Stimulated activated CD8-positive, alpha-beta memory T cell treated with anti-CD3 and anti-CD28 coated beads, Interleukin-7, amount 100 ng/mL, for 1 hour (primary cell): ENCODE measurements at places on chromosomes 1 and 21.
A peak's percentile ranks its signal among the peaks of the same experiment; 100 is the strongest.

- no peak for DNase-seq
Measured at GRCh38 chr1:197920067-197920396, 2.9 kb downstream of the LHX9 start.

DNA sequence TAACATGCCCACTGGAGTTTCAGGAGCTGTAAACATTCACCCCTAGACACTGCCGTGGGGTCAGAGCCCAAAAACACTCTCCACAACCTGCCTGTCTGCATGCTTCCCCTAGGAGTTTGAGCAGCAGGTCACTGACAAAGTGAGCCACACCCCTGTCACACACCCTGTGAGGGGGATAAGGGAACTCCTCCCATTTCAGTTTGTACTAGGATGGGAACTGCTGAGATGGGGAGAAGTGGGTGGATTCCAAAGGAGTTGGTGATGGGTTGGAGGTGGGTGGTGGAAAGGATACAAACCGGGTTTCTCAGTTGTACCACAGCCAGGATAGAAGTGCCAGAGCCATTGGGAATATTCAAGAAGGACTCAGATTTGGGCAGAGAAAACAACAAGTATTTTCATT, 140.2 kb downstream of the MIS18A start:
- no peak for DNase-seq

GRCh38 chr1:209430107-209430506, 153.4 kb upstream of the CAMK1G start:
- no peak for DNase-seq

- no peak for DNase-seq
Measured at GRCh38 chr1:227559499-227559898, 3.9 kb upstream of the ZNF678 start.

GRCh38 chr1:71106658-71107322, 26.0 kb upstream of the ZRANB2 start:
- DNase-seq, result no peak

DNA sequence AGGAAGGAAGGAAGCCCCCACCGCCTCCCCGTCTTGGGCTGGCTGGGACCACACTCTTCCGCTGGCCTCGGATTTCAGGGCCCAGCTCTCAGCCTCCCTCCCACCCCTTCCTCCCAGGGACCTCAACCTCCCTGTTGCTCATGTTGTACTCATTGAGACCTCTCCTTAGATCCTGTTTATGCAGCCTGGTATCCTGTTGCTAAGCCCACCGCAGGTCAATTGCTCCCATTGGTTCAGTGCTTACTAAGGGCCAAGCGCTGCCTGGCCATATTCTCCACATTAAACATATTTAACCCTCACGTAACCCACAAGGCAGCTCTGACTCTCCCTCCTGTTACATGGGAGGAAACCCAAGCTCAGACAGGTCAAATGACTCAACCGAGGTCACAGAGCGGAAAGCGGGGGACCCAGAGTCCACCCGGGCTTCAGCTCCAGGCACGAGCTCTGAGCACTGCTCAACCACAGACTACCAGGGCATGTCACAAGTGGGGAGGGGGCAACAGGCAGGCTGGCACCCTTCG, 23.2 kb upstream of the H6PD start:
- DNase-seq, result no peak

DNA sequence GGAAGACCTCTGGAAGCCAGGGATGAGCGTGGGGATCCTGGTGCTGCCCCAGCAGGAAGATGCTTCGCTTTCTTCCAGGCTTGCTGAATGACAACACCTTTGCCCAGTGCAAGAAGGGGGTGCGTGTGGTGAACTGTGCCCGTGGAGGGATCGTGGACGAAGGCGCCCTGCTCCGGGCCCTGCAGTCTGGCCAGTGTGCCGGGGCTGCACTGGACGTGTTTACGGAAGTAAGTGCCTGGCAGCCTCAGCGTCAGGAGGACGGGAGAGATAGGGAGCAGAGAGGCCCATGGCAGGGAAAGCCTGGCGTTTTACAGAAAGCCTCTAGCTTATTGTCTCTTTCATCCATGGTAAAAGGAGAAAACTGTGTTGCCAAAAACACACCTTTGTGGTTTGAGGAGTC, 23.5 kb downstream of the PHGDH start:
- DNase-seq, result no peak

DNA sequence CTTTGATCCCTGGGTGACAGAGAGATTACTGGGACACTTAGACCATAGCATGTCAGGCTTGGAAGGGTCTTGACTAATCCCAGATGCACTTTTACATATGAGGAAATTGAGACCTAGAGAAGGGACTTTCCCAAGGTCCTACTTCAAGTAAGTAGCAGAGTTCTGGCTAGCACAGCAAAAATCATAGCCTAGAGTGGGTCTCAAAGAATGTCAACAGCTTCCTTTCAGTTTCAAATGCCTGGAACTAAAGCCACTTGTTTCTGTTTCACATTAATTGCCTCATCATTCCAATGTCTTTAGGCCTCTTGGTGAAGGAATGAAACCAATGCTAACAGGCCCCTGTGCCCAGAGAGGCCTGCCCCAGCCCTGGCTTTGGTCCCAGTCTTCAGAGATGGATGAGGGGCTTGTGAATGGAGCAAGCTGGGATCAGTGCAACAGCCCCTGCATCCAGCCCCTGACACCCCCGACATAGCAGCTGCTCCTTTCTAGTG, 26.6 kb downstream of the ATF3 start:
- DNase-seq, result no peak

GRCh38 chr1:188903241-188903640, 1574.4 kb downstream of the BRINP3 start:
- DNase-seq, result no peak

DNA sequence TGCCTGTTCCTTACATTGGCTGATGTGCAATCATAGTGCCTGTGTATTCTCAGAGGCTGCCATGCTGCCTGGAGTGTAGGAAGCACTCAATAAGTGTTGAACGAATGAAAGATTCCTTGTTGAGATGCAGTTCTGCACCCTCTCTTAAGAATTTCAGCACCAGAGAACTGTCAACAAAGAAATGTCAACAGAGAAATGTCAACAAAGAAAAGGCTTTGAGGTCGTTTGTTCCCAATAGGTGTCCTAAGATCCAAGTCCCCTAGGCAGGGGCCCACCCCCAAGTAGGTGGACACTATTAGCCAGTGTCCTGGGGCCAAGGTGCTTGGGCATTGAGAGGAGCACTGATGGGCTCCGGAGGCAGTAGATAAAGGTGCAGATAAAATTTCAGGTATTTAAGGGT, 12.6 kb downstream of the KCND3 start:
- DNase-seq, result no peak

DNA sequence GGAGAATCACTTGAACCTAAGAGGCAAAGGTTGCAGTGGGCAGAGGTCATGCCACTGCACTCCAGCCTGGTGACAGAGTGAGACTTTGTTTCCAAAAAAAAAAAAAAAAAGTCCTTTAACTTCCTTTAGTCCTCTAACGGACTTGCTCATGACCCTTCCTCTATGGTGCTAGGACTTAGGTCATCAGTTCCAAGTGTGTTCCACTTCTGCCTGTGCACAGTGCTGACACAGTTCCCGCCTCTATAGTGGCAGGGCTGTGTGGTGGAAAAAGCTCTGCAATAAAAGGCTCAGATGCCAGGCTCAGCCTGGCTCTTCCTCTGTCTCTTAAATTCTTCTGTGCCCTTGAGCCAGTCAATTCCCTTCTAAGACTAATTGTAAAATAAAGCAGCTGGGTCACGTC, 22.0 kb downstream of the CC2D1B start:
- DNase-seq, result no peak

DNA sequence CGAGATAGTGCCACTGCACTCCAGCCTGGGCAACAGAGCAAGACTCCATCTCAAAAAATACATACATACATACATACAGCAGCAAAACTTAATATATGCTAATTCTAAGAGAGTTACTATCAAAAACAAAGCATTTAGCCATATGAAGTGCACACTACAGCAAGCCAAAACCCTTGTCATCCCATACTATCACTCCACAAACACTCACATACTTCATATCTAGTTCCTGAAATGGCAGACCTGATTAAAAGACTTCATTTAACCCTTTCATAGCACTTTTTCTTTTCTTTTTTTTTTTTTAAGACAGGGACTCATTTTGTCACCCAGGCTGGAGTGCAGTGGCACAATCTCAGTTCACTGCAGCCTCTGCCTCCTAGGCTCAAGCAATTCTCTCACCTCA, 65.6 kb downstream of the COP1 start:
- DNase-seq, result no peak

- no peak for DNase-seq
Measured at GRCh38 chr1:118716775-118717174, 271.4 kb downstream of the TBX15 start.

- no peak for DNase-seq
Measured at GRCh38 chr1:116270316-116271057, 102.6 kb upstream of the ATP1A1 start.

- DNase-seq, result no peak
Measured at GRCh38 chr1:38344716-38345115, 298.1 kb upstream of the POU3F1 start.

GRCh38 chr1:178407655-178408054, 89.1 kb downstream of the CLEC20A start:
- DNase-seq, result no peak

DNA sequence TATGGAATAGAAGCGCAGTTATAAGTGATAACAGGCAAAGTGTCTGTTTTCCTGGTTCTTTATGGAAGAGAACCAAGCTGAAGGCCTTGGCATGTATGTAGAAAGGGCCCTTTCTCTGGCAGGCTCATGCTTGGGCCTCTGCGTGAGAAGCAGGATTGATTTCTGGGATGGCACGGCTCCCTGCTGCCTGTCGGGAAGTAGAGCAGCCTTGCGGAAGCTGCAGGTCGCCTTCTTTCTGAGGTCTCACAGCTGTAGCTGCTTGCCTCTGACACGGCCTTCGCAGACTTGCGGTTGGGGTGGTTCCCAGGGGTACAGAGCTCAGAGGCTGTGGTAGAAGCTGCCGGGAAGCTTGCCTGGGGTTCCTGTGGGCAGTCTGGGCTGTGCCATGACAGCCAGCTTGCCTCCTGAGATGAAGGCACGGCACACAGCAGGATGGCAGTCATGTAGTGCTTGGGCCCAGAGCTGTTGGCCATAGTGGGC, 39.4 kb downstream of the TRAPPC10 start:
- no peak for DNase-seq

DNA sequence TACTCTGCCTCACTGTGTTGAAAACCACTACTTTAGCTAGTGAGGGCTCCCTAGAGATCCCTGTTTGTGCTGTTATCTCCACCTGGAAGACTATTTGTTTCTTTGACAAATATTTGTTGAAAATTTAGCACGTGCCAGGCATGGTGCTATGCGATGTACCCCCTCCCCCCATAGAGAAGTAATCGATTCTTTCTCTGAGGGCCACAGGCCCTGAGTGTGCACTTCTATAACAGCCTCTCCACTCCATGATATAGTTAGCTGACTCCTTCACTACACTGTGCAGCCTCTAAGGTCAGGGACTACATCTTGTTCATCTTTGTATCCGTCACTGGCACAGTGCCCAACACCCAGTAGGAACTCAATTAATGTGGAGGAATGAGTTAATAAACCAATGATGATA, 17.3 kb upstream of the RBM15 start:
- DNase-seq, result no peak

GRCh38 chr21:34693192-34693810, 24.5 kb downstream of the CLIC6 start:
- peak; percentile 23 for DNase-seq

DNA sequence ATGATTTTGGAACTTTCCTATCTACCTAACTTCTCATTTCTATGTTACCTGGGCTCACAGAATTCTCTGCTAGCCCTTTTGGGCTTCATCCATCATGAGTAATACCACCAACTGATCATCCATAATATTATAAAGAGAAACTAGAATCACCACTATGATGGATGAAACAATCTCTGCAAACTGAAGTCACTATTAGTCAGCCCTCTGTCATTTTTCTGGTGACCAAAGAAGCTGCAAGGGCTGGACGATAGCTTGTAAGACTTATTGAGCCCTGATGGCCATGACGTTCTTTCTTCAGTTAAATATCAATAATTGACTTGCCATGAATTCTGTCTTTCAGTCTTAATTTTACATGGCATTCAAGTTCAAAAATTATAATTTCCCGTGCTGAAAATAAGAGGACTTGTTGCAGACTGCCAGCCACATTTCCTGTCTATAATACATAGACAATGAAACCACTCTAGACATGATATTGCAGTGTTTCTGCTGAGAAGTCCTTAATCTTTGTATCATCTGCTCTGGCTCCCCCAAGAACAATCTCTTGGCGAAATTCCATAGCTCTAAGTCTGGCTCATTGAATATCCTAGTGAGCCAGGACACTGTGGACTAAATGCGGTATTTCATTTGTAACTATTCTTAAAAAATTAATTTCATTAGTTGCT, 655.0 kb upstream of the CAMK1G start:
- DNase-seq, result no peak

GRCh38 chr21:43325968-43326715, 100.8 kb downstream of the SIK1 start:
- DNase-seq, result no peak

- no peak for DNase-seq
Measured at GRCh38 chr1:39727221-39727931, 11.3 kb upstream of the PPIE start.

GRCh38 chr1:58879464-58879863, 95.6 kb upstream of the JUN start:
- no peak for DNase-seq

- no peak for DNase-seq
Measured at GRCh38 chr1:218886101-218886871, 287.4 kb upstream of the LYPLAL1 start.

DNA sequence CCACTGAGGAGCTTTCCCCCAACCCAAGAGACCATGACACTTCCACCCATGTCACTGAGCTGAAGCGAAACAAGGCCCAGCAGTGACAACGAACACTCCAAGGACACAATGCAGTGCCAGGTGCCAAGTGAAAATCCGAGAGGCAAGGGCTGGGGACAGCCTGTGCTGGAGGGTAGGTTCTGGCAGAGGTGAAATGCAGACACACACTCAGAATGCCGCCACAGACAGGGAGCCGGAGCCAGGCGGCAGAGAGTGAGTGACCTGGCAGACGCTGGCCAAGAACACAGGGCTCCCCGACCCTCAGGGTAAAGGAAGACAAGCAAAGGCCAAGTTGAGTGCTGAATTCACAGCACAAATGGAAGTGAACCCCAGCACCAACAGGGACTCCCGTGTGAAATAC, 78.9 kb downstream of the CD46 start:
- no peak for DNase-seq

GRCh38 chr1:87132284-87132870, 196.3 kb upstream of the LMO4 start:
- DNase-seq, result no peak

DNA sequence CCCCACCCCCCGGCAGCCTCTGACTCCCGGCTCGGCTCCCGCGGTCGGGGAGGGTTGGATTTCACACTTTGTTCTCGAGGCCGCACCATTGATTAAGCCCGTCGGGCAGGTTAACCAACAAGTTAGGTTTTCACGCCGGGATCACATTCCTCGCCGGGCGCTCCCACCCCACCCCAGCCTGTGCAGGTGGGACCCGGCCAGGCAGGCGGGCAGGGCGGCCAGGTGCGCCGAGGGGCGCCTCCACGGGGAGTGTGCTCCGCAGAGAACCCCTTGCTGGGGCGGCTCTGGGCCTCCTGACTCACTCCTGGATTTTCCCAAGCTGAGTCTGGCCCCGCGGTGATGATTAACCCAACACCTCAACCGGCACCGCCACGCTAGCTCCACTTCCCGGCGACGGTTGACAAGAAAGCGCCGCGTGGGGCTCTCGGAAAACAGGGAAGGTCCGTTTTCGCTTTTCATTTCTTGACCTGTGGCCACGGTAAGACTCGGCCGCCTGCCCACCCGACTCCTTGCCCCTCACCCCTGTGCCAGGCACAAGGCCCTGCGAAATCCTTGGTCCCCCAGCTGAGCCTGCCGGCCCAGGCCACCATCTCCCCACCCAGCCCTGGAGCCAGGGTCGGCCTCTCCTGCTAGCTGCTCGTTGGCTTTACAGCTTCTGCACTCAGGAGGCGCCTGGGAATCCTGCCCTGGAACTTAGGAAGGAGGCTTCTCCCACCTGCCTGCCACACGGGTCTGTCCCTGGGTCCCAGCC, 8.8 kb upstream of the TTLL10 start:
- DNase-seq, result no peak
